ENCODE measurements at places on chromosomes 6 and 20. TPM values are rescaled to one million over a fixed set of nuclear protein-coding genes. Genes with fewer than 3 reads are reported as not detected.

Gene BMP7
- 83.6 TPM for polyA plus RNA-seq

Gene SPDEF
- polyA plus RNA-seq, result 0.18 TPM

Gene ULBP3
- 10.1 TPM for polyA plus RNA-seq

Gene POM121L2
- not detected for polyA plus RNA-seq

Gene GPLD1
- 3.5 TPM for polyA plus RNA-seq

Gene FAM209A
- not detected for polyA plus RNA-seq

Gene MUC22
- polyA plus RNA-seq, result not detected

Gene TMEM244
- polyA plus RNA-seq, result not detected

Gene RGS17
- polyA plus RNA-seq, result 2.3 TPM

Gene CARMIL1
- 105 TPM for polyA plus RNA-seq

Gene PREX1
- 13.7 TPM for polyA plus RNA-seq

Gene NHSL1
- 10.0 TPM for polyA plus RNA-seq

Gene HBS1L
- 69.2 TPM for polyA plus RNA-seq

Gene BEND6
- polyA plus RNA-seq, result 7.1 TPM

Gene NOL4L
- polyA plus RNA-seq, result 64.4 TPM

Gene MOG
- polyA plus RNA-seq, result 0.22 TPM

Gene BTBD3
- 58.2 TPM for polyA plus RNA-seq

Gene PXDC1
- 20.1 TPM for polyA plus RNA-seq

Gene ZNF334
- 19.5 TPM for polyA plus RNA-seq

Gene SEC23B
- 61.6 TPM for polyA plus RNA-seq

All from left renal cortex interstitium (tissue), 4 donors.